Left cardiac atrium (tissue), 4 donors: ENCODE measurements at places on chromosomes 6 and 20. TPM values are rescaled to one million over a fixed set of nuclear protein-coding genes. Genes with fewer than 3 reads are reported as not detected.

DNA sequence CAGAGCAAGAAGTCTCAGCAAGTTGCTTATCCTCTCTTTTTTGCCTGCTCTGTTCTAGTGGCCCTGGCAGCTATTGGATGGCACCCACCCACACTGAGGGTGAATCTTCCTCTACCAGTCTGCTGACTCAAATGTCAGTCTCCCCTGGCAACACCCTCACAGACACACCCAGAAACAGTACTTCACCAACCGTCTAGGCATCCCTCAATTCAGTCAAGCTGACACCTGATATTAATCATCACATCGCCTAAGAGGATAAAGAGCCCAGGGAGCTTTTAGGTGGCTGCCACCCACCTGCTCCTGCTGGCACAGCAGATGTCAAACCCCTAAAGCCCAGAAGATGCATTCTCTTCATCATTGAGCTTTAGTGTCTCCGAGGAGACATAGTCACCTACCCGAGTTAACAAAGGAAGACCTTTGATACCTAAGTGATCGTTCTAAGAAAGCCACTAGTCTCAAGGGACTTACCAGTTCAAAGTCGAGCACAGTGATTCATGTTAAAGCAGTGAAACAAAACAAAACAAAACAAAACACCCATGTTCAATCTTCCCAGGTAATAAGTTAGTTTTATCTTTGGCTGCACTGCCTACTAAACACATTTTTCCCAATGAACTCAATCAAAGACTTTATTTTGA is 97.7 kb upstream of the KCNQ5 start:
- DNase-seq, result no peak

GRCh38 chr6:161828355-161828754 is 554.5 kb upstream of the AGPAT4 start:
- DNase-seq, result no peak

- DNase-seq, result peak; percentile 57
Measured at GRCh38 chr20:33415948-33416347, 14.6 kb upstream of the CDK5RAP1 start.

DNA sequence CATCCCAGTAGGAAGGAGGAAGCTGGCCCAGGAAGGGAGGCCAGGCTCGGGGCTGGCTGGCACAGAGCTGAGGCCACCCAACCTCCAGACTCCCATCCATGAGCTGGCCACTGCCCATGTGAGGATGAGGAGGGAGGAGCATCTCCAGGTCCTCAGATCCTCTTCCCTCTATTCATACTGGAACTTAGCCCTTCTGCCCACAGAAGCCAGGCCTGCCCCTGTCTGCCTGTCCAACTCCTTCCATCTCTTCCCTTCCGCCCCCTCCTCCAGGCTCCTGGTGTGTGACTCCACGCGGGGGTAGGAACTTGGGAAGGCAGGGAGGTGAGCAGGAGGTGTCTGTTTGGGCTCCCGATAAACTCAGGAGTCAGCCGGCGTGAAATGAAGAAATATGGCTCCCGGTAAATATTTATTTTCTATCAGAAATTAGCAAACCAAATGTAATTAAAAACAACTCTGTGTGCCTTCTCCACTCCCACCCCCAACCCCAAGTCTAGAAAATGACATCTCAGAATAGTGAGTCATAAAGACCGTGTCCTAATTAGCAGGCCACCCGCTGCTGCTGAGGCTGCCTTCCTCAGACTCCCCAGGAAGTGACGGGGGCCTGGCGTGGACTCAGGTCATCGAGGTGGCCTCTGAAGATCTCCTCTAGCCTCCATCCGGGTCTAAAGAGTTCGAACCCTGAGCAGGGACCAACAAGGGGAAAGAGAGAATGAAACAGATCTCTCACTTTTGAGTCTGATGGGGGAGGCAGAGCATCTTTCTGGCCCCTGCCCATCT is 81.9 kb downstream of the MDGA1 start:
- DNase-seq, result no peak

- DNase-seq, result no peak
Measured at GRCh38 chr20:44450903-44451450, 24.7 kb upstream of the TTPAL start.

OR12D3 gene
- total RNA-seq, result not detected

ECHDC1 gene
- total RNA-seq, result 62.9 TPM

SLCO4A1 gene
- 15.1 TPM for total RNA-seq

GRCh38 chr6:169865346-169866139 is 114.1 kb downstream of the ERMARD start:
- DNase-seq, result no peak

GRCh38 chr20:53547664-53548239 is 45.9 kb downstream of the ZNF217 start:
- no peak for DNase-seq

GRCh38 chr6:35448191-35448590 is 3.9 kb upstream of the FANCE start:
- DNase-seq, result no peak

NKX2-2 gene
- not detected for total RNA-seq

DNA sequence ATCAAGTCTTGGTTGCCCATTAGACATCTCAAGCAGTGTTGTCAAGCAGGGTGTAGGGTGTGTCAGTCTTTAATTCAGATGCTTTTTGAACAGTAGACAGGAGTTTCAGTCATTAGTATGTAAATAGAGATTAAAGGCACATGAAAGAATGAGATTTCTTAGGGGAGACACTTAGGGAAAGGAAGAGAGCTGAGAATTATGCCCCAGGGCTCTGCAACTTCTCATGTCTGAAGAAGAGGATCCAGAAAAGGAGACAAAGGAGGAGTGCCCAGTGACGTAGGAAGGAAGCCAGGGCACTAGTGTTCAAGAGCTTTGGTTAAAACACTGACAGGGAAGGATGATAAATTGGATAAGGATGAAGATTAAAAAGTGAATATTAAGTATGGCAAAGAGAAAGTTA is 569.7 kb downstream of the NKAIN2 start:
- no peak for DNase-seq

DNA sequence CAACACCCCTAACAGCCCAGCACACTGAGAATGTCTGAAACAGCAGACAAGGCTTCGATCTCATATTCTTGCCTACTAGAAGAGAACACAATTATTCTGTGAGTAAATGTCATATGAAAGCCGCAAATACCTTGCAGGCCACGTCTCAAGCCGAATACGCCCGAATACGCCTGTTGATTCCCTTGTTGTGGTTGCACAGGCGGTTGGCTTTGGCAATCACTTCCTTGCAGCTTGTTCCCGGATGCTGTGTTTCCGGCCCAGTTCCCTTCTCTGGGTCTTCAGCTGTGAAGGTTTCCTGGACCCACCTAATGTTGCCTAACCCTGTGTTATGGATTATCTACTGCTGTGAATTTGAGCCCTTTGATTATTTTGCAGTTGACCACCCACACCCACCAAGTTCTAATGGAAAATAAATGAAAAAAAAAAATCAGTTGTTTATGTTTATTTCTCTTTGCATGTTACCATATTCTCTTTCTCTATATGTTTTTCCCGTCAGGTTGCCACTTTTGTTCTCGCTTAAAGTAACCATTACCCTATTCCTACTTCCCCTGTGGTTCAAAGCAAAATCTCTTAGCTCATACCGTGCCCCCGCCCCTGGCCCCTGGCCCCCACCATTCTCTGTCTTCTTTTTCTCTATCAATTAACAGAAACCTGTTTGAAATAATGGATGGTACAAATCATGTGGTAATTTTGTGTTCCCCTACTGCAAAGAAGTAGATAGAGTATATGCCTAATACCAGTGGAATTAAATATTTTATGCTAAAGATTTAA is 172.4 kb downstream of the ADGB start:
- DNase-seq, result peak; percentile 57

DNA sequence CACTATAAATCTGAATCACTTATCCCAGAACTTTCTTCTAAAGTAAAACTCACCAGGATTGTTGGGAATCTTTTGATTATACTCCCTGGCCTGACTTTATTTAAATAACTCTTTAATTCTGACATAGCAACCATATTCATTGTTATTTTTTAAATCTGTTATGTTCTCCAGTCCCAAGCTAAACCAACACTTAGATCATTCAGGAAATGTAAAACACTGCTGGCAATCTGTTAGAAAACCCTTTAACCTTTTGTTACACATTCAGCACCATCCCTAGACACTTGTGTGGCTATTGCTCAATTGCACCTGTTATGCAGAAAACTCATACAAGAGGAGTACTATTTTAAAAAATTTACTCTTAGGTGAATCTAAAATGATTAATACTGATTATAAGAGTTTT is 101.8 kb upstream of the NHSL1 start:
- DNase-seq, result no peak

DNA sequence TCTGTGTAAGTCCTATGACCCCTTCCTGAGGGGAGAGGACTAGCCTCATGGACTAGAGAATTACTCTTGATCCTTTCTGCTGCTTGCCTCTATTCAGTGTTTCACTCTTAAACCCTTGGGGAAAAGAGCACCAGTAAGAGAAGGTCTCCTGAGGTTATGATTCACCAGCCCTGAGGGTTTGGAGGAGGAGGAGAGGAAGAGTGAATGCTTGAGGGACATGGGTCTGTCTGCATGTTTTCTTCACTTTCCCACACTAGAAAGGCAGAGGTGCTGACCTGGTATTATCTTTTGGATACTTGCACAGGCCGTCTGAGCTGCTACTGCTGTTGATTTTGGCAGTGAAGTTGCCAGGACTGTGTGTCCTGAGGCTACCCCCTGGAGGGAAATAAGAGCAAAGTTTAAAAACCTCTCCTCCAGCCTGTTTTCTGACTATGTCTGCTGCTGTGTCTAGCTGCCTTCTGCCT is 78.3 kb downstream of the CD109 start:
- peak; percentile 37 for DNase-seq

GRCh38 chr6:170085475-170086401 is 205.1 kb downstream of the DLL1 start:
- peak; percentile 4 for DNase-seq

TCF21 gene
- 18.2 TPM for total RNA-seq

- DNase-seq, result no peak
Measured at GRCh38 chr20:60584221-60584620, 626.0 kb downstream of the CDH26 start.

- no peak for DNase-seq
Measured at GRCh38 chr20:53444401-53445149, 149.1 kb downstream of the ZNF217 start.

DNA sequence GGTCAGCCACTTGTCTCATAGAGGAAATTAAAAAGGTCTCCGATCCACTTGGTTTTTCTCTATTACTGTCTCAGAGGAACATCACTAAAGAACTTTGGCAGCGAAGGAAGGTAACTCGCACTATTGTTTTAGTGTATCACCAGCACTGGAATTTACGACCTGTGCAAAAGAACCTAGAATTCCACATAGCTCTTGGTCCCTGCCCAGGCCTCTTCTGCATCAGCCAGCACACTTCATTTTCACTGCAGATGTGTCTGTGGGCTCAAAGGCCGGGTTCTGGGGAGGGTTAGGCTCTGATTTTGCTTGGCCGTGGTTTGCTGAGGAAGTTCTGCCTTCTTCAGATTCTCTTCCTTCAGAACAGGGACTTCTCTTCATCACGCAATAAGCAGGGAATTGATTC is 102.8 kb upstream of the TMEM181 start:
- DNase-seq, result no peak

OPRL1 gene
- 0.71 TPM for total RNA-seq

EPPIN gene
- total RNA-seq, result 0.68 TPM

DNA sequence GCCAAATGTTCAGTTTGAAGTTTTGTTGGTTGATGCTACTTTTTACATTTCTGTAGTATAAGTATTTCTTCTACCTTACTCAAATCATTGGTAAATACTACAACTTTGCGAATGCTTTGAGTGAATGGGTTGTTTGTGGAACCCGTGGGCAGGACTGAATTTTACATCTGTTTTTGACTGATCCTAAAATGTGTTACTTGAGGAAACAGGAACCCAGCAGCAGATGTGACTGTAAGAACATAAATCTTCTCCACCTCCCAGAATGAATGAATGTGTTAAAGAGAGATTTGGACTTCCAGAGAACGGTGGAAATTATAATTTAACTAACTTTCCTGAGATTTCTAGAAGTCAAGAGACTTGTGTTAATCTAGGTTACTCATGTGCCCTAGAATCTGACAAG is 728.5 kb upstream of the MARCKS start:
- no peak for DNase-seq

- no peak for DNase-seq
Measured at GRCh38 chr20:47546184-47547033, 44.7 kb downstream of the NCOA3 start.

MCHR2 gene
- total RNA-seq, result not detected

DNA sequence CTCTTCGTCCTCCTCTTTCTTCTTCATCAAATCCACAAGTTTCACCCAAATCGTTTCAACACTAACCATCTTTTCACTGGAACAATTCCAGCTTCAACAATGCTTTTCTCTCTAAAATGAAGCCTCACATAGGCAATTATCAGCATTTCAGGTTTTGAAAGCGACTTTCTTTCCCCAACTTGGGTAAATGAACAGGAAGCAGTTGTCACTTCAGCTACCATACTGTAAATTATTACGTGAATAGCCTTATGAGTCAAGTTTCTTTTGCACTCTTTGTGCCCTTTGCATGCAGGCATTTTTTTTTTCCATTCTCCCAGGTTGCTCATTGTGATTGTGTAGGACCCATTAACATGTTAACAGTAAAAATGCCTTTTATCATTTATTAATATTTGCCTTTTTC is 121.7 kb upstream of the BTBD3 start:
- DNase-seq, result no peak

PGC gene
- total RNA-seq, result not detected
